ENCODE measurements at places on chromosomes 6 and 20. TPM values are rescaled to one million over a fixed set of nuclear protein-coding genes. Genes with fewer than 3 reads are reported as not detected.

Gene BEND6
- polyA plus RNA-seq: not detected

Gene FERMT1
- 0.16 TPM for polyA plus RNA-seq

- no peak for DNase-seq
These were observed 29.7 kb upstream of the EXOC2 start for GRCh38 chr6:722608-723007.

DNA sequence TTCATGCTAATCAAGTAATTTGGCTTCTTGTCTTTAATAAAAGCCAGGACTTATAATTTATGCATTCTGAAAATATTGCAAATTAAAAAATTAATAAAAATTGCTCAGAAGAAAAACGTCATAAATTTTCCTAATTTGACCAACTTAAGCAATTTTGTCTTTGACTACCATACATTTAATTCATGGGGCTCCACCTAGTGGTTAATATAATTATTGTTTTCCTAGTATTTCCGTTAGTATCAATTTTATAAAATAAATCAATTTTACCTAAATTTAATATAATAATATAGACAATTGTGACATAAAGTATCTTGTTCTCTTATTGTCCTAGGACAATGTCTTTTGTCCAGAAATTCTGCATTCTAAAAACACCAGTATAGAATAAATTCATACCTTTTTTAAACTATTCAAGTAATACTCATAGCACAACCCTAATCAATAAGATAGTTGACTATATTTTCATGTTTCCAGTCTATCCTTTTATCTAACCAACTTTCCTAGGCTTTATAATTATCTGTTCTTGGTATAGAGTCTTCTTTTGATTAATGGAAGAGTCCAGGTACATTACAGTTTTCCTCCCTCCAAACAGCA, 319.9 kb downstream of the TRDN start:
- no peak for DNase-seq

DNA sequence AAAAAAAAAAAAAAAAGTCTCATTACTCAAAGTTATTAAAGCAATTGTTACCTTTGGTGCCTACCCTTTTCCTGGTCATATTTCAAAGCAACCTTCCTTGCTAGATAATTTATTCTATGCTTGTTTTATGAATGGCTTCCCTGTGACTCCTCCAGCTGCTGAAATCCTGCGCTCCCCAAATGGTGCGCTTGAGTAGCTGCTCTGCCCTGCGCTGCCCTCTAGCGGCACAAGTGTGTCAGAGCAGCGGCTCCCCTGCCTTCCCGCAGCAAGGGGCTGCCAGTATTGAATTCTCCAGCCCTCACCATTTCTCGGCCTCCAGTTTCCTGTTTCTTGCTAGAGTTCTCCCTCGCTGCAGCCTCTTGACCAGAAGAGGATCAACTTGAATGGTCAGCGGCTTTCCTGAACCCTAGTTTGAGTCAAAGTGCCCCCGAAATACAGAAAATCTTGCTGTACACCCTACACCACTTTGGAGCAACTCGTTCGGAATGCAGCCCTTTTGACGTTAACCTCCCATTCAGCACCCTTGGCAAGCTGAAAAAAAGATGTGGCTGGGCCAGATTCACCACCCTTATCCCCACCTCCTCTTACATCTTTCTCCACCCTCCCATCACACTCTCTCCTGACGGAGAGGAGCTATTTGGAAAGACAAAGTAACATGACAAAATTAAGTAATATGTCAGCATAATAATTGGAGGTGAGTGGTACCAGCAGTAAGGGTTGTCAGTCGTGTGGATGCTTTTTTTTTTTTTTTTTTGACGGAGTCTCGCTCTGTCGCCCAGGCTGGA, 60.4 kb upstream of the KLHL31 start:
- DNase-seq: peak; percentile 78

DNA sequence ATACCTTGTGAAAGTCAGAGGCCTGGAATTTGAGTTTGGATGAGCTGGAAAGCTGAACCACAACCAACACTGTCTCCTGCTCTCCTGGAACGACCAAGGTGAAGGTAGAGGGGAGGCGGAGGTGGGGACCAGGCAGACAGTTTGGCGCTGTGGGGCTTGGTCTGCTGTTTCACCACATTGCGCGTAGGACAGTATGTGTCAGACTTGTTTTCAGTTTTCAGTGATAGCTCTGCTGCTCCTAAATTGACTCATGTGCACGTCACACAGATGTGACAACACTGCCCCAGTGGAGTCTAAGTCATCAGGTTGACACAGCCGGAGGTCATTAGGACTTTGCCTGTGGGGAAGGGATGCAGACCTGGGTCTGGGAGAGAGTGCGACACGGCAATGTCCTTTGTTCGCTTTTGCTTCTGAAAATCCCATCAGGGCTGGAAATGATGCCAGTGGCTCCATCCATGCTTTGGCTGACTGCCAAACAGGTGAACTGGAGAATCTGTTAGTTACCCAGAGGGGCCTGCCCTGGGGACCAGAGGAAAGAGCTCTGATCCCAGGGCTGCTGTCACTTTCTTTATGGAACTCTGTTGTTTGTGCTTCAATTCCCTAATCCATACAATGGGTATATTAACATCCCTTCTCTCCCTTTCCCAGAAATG, 255.5 kb downstream of the CDC5L start:
- no peak for DNase-seq

DNA sequence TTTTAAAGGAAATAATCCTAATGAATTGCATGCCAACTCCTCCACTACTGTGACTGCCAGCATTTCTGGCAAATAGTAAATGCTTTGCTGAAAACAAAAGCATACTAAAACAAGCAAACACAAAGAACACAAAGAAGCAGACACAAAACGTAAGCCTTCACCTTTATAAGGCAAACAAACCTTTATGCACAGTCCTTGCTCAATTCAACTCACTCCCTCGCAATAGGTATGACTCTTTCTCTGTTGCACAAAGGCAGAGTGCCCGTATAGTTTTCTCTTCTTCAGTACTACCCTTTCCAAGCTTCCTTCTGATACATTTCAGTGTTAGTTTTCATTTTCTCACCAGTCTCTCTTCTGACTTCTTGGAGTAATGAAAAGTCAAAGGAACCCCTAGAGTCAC, 63.9 kb downstream of the PDE10A start:
- DNase-seq: no peak

Measured in liver (tissue), 10 donors.